Stimulated activated CD8-positive, alpha-beta memory T cell treated with anti-CD3 and anti-CD28 coated beads, Interleukin-15, amount 100 ng/mL, for 4 hours (primary cell): ENCODE measurements at places on chromosomes 2 and 18.

DNA sequence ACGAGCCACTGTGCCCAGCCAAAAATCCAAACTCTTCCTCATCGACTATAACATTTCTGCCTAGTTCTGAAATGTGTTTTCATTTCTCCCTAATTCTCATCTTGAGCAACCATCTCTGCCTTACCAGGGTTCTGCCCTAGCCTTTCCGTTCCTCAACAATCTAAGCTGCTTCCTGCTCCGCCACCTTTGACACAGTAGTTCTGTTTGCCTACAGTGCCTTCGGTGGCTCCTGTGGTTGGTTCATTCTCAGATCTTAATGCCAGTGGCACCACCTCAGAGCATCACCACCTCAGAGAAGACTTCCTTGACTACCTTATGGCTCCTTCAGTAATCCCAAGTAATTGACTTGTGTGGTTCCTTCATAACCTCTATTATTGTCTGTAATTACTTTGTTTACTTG lies 3.8 kb downstream of the SOCS6 start:
- DNase-seq, result no peak

GRCh38 chr2:171521361-171522051 lies 768 bp upstream of the CYBRD1 start:
- no peak for DNase-seq

DNA sequence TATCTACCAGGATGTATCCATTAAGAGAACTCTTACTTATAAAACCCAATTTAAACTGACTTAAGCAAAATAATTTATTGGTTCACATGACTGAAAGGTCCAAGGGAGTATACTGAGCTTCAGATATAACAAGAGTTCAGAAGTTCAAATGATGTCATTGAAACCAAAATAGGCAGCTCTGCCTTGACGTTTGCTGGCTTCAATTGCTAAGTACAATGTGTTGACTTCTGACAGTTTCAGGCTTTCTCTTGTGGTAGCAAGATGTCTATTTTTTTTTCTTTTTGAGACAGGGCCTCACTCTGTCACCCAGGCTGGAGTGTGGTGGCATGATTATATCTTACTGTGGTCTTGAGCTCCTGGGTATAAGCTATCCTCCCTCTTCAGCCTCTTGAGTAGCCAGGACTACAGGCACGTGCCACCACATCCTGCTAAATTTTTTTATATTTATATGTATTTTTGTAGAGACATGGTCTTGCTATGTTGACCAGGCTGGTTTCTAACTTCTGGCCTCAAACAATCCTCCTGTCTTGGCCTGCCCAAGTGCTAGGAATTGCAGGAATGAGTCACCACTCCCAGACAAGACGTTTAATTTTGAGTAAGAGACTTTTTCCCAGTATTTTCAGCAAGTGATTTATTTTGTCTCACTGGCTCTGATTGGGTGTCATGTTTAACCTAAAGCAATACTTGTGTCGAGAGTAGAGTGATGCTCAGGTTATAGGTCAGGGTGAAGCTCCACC lies 184.8 kb downstream of the NR4A2 start:
- DNase-seq, result no peak

GRCh38 chr18:55163550-55163949 lies 204.3 kb upstream of the CCDC68 start:
- DNase-seq, result no peak

DNA sequence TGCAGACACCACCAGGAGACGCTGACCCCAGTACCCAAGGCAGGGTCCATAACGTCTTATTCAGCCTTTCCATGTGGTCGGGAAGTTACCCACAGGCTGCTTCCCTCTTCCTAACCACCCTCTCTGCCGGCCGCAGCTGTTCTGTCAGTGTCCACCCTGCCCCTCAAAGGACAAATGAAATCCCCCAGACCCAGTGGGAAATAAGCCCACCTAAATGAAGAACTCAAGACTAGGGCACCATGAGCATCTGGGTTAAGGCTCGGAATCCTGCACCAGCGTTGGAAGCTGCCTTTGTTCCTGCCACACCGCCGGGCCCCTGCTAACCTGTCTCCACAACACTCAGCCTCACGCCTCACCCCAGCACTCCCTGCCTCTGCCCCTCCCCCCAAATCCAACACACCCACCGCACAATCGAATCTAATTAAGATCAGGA lies 21.7 kb downstream of the BCL11A start:
- no peak for DNase-seq

GRCh38 chr2:133063775-133064174 lies 393.8 kb upstream of the LYPD1 start:
- DNase-seq, result no peak

DNA sequence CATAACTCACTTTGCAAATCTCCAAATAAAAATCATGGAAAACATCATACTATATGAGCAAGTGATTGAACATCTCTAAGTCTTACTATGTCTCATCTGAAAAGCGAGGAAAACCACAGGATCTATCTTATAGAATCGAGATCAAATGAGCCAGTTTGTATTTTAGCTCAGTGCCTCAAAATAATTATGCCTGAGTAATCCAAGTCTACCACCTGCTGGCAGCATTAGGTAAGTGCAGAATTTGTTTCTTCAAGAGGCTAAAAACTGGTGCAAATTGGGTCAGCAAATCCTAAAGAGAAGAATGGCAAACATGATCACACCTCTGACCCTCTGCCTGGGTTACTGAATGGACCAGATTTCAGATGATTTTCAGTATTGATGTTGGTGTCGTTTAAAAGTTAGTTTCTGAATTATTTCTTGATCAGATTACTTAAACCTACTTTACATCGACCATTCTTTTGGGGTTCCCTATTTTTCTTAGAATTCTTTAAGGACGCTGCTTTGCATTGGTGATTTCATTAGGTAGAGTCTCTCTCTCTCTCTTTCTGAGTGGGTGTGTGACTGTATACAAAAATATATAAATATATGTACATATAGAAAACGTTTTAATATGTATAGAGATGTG lies 12.7 kb upstream of the FHOD3 start:
- DNase-seq, result no peak

DNA sequence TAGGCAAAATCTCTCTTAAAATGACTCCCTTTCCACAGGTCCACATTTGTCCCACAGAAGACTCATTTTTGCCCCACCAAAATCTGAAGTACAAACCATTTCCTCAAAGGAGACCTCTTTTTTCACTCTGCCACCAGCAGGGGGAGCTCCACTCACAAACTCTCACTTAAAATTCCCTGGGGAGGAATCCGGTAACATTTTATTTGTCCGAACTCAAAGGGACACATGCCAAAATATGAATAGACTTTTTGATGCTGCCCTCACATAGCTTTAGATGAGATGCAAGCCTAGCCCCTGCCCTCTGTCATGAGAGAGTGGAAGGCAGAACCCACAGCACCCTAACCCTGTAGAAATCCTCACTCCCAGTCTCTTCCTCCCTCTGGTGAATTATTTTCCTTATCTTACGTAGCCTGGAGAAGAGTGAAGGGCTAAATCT lies 57.1 kb downstream of the RMDN2 start:
- peak; percentile 7 for DNase-seq

- no peak for DNase-seq
These were observed 95.2 kb upstream of the FSIP2 start for GRCh38 chr2:185643434-185643833.

DNA sequence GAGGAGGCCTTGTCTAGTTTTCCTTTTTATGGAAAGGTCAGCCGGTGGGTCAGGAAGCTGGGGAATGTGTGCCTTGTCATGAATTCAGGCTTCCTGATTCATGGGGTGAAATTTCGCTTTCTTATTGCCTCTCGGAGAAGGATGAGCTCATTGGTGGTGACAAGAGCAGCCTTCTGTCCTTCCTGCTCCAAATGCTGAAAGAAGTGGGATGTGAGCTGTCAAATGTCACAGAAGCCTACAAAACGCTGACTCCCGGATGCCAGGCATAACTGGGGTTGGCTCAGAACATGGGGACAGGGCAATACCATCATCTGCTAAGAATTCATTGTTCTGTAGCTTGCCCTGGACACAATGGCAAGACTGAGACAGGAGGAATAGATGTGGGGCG lies 55.8 kb upstream of the FAM136A start:
- DNase-seq, result no peak

DNA sequence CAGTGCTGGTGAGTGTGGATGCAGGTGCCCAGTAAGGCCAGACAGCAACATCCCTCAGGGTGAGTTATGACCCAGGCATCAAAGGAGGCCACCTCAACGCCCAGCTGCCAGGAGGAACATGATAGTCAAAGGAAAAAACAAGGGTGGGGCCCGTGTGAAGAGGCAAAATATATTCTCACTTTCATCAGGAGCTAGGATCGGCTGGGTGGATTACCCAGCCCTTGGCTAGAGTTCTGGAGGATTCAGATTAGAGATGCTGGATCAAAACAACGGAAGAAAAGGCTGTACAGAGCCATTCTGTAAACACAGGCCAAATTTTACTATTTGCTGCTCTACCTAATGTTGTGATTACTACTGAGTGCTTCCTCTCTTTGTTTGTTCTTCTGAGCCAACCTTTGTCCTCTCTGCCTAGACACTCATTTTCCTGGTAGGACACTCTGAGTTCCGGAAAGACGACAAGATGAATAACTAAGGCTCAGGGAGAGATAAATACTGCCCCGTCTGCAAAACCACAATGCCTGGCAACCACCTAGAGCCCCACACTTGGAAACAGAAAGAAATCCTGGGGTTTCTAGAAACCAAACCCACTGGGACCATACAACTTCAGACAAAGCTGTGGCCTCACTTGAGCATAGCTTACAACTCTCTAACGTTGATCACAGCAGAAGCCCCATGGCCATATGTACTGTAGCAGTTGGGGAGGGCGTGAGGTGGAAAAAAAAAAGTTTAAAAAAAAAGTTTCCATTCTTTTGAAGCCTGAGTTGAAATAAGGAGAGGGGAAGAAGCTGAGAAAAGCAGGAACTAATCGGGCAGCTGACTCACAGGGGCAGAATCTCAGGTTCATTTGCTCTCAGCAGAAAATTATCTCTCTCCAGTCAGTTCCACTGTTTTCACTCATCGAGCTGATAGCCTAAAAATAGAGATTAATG lies 17.8 kb upstream of the PMAIP1 start:
- no peak for DNase-seq

- no peak for DNase-seq
These were observed 46.7 kb downstream of the SDC1 start for GRCh38 chr2:20178249-20178607.

DNA sequence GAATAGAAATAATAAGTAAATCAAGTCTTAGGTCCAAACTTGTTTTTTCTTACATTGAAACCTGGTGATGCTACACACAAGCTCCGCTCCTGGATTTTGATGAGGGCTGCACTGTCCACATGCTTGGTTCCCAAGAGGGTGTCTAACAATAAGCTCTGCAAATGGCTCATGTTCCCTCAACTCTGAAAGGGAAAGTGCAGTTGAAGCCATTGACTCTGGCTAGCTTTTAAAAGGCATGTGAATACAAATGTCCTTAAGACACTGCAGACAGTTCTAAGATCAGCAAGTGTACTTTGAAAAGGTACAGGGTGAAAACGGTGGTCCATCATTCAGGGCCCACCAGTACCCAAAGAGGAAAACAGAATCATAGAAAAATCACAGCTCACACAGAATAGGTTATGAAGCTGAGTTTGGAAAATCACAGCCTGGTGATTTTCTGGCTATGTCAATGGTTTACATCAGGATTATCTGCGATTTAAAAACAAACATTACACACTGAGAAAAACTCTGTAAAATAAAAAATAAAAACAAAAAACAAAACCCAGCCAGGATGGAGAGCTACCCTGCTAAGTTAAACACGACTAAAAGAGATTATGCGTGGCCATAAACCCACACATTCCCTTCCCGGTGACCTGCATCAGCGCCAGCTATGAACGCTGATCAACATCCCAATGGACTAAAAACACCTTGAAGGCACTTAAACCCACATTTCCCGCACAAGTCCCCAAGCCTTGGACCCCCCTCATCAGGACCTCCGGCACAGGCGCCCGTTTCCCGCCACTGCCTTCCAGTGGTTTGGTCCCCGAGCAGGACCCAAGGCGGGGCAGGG lies 554 bp downstream of the PFN4 start:
- no peak for DNase-seq

DNA sequence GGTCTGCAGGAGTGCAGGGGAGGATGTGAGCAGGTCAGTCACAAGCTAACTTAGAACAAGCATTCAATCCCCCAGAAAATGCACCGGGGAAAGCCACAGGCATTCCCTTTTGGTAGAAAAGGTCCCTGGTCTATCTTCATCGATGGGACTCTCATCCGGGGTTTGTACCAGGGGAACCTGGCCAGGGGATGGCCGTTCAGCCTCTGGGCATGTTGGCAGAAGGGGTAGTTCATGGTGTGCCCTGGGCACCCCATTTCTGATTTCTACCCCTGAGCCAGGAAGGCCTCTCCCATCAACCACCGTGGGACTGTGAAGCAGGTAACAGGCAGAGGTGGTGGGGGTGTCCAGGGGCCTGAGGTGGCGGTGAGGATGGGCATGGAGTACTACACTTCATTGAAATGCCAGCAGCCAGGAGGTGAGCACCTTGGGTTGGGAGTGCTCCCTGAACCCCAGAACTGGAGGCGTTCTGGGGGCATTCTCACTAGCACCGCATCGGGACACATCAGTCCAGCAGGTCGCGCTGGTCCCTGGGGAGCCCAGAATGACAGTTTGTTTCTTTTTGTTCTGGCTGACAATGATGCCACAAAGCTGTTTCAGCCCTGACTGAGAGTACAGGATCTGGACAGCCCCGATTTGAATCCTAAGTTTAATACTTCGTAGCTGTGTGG lies 172.3 kb downstream of the SMAD7 start:
- no peak for DNase-seq

- peak; percentile 95 for DNase-seq
These were observed at the start of gene INO80B for GRCh38 chr2:74454654-74455511. Gene INO80B (plus strand): TSS chr2:74455087. CDS start chr2:74455117, 30 bp downstream.

GRCh38 chr2:170501421-170502043 lies 213.6 kb upstream of the SP5 start:
- no peak for DNase-seq

GRCh38 chr2:150610670-150611279 lies 123.3 kb upstream of the RND3 start:
- no peak for DNase-seq

DNA sequence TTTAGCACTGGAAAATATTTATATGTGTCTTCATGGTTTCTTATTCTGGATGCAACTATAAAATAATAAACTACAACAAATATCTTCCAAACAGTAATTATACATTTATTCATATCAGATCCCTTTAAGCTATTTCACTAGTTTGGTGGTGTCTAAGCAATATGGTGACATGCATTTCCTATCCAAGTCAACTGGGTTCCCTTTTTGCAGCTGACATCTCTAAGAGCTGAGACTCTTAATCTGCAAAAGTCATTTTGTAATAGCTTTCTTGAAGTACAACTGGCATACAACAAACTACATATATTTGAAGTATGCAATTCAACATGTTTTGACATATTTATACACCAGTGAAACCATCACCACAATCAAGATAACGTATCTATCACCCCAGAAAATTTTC lies 59.9 kb upstream of the SLC1A4 start:
- no peak for DNase-seq

DNA sequence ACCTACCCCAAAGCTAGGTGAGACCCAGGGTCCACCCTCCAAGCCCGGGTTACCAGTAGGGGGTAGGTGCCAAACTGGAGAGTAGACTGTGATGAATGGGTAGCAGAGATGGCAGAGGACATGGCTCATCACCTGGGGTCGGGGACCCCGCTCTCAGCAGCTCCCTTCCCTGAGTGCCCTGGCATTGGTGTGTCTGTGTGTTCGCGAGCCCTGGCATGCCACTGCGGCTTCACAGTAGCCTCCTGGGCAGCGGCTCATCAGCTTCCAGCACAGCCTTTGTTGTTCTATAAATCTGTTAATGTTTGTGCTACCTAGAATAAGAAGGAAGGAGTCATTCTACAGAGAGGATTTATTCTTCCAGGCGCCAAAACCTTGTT lies 62.6 kb upstream of the ALPP start:
- no peak for DNase-seq
